ENCODE measurements at places on chromosomes 4 and X.

GRCh38 chr4:8473198-8473919, 32.8 kb downstream of the TRMT44 start:
- DNase-seq, result peak; percentile 8

DNA sequence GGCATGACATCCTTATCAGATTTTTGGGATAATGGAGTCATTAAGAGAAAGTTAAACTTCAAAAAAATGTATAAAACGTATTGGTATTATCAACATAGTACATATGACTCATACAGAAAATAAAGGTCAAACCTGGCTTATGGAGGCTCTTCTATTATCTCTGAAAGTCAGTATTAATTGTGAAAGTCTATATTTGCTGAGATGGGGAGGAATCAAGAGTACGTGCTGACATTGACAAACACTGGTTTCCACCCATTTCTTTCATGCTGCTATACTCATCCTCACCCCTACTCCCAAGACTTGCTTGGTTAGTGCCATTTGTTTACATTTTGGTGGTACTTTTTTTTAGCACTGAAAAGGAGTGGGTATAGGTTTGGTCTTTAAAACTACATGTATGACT, 30.8 kb upstream of the PLA2G12A start:
- DNase-seq, result no peak

DNA sequence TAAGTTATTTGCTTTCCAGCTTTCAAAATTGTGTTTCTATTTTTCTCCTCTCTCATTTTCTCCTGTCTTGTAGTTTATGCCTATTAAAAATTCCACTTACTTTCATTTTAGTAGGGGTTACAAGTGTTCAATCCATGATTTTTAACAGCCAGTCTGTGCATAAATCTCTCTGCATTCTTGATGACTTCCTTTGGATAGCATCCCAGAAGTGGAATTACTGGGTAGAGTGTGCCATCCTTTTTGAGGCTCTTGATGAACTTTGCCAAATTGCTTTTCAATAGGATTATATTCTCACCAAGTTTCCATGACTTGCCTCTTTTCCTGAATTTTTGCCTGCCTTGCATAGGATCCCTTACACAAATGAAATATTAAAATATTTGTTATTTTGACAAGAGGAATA, 58.5 kb downstream of the DIPK2B start:
- DNase-seq, result peak; percentile 2

- DNase-seq, result no peak
Measured at GRCh38 chrX:12463873-12464272, 325.6 kb downstream of the FRMPD4 start.

DNA sequence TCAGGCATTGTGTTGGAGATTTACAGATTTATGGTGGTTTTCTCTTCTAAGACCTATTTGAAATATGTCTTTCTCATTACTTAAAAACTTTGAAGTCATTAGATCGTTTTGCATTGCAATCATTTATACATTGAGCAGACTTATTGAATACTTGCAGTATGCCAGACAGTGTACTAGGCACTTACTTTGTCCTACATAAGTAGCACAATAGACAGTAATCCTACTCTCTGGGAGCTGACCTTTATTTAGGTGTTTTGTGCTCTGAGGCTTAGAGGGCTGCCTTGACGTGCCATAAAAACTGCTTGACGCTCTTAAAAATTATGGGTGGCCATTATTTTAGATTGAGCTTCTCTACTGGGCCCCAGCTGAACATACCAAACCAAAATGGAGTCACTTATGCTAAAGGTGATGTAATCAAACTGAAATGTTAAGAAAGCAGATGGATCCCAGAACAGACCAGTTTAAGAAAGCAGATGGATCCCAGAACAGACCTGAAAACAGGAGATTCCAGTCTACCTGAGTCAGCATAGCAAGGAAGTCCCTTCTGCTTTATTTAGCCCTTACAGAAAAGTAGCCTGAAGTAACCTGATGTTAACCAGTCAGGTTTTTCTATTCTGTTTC, 42.4 kb downstream of the PTTG2 start:
- DNase-seq, result no peak

DNA sequence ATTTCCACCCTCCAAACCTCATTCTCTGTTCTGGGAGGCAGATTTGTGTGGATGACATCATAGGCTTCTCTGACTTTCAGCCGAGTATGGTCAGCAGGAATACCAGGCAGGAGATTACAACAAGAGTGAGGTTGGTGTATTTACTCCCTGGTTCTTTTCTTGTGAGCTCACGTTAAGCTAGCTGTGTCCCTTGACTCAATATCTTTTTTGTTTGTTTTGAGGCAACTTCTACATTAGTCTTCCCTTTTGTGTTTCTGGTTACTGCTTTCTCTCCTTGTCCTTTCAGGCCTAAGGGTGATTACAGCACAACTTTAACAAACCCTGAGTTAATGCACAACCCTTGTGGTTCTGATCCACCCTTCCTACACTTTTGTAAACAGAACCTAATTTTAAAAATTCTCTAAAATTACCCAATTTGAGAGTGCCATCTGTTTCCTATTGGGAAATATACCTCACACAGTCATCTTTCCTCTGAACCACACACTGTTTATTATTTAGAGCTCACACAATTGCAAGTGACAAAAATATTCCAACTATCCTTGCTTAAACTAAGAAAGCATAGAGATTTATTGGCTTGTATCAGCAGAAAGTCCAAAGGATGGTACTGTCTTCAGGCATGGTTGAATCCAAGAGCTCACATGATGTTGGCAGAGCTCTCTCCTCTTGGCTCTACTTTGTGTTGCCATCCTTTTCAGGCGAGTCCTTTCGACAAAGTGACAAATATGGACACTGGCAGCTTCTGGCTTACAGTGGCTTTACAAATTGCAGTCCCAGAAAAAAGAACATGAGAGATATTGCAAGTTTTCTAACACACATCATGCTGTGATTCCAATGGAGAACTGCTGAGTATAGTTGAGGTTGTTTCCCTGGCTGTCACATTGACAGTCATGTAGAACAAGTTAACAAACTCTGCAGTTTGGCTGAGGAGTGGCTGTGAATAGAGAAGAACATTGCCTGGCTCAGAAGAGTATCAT, 150.5 kb upstream of the DDIT4L start:
- DNase-seq, result no peak

DNA sequence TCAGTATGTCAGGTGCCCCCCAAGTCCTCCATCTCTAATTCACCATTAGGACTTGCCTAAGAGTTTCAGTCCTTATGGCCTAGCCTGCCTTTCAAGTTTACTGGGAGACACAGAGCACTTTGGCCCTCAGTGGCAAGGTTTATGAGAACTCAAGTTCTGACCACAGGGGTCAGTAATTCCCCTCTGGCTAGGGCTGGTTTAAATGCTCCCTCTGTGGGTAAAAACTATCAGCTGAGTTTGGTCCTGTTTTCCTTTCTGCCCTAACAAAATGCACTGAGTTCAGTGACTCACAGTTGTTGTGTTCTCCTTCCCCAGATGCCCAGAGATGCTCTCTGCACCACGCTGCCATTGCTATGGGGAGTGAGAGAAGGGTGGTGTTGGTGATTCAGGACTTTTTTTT, 163.2 kb downstream of the RELL1 start:
- DNase-seq, result no peak

GRCh38 chrX:14590216-14590615, 60.9 kb downstream of the GLRA2 start:
- peak; percentile 48 for DNase-seq

- no peak for DNase-seq
Measured at GRCh38 chr4:114046331-114046730, 66.9 kb upstream of the ARSJ start.

- no peak for DNase-seq
Measured at GRCh38 chr4:78707268-78707667, 68.9 kb upstream of the BMP2K start.

DNA sequence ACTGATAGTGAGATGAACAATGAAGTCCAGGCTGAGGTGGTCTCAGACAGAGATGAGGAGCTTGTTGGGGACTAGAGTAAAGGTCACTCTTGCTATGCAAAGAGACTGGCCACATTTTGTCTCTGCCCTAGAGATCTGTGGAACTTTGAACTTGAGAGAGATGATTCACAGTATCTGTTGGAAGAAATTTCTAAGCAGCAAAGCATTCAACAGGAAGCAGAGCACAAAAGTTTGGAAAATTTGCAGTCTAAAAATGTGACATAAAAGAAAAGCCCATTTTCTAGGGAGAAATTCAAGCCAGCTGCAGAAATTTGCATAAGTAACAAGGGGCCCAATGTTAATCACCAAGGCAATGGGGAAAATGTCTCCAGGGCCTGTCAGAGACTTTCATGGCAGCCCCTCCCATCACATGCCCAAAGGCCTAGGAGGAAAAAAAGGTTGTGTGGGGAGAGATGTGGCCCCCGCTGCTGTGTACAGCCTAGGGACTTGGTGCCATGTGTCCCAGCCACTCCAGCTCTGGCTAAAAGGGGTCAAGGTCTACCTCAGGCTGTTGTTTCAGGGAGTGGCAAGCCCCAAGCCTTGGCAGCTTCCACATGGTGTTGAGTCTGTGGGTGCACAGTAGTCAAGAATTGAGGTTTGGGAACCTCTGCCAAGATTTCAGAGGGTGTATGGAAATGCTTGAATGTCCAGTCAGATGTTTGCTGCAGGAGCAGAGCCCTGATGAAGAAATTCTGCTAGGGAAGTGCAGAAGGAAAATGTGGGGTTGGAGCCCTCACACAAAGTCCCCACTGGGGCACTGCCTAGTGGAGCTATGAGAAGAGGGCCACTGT, 262.8 kb downstream of the DKK2 start:
- DNase-seq, result peak; percentile 64

DNA sequence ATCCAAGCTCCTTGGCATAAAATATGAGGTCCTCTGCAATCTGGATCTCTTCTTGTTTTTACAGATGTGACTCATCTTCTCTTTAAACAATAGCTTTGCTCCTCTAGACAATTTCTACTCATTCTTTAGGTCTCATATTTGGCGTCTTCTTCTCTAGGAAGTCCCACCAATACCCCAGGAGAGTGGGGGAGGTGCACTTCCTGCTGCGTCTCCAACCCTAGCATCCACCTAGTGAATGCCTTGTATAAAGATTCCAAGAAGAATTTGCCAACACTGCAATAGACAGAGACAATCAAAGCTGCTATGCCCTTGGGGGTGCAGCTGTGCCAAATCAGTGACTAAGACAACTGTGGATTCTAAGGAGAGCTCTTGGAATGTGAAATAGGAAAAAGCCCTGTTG, 45.7 kb upstream of the SLC10A7 start:
- DNase-seq, result peak; percentile 26

GRCh38 chr4:52751487-52751911, 274 bp upstream of the ERVMER34-1 start:
- peak; percentile 13 for DNase-seq

DNA sequence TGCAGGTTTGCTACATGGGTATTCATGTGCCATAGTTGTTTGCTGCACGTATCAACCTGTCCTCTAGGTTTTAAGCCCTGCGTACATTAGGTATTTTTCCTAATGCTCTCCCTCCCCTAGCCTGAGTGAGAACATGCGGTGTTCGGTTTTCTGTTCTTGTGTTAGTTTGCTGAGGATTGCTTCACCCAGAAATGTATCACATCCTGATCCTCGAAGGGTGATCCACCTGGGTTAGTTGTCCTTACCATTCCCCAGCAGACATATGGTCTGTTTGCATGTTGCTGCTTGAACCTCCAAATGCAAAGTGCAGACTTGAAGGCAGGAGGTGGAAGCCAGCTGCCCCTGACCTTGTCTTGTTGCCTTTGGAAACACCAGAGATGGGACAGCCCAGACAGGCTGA, 161.5 kb upstream of the WDR1 start:
- DNase-seq, result no peak

DNA sequence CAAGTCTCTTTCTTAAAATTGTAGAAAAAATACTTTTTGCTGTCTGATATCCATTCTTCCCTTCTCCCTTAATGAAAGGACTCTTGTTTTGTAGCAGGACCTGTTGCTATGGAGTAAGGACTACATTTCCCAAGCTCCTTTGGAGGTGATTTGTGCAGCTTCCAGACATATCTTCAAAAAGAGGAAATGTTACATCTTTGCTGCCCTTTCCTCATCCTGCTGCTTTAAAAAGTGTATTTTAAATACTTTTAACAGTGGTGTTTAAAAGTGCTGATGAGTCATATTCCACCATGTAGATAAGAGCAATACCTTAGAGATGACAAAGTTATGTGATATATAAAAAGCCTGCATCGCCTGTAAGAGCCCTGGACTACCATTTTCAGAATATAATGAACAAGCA, 98.7 kb downstream of the CFAP299 start:
- peak; percentile 12 for DNase-seq

GRCh38 chr4:176376032-176376614, 56.4 kb downstream of the SPCS3 start:
- peak; percentile 26 for DNase-seq

- DNase-seq, result no peak
Measured at GRCh38 chr4:41712425-41712824, 36.1 kb downstream of the PHOX2B start.

DNA sequence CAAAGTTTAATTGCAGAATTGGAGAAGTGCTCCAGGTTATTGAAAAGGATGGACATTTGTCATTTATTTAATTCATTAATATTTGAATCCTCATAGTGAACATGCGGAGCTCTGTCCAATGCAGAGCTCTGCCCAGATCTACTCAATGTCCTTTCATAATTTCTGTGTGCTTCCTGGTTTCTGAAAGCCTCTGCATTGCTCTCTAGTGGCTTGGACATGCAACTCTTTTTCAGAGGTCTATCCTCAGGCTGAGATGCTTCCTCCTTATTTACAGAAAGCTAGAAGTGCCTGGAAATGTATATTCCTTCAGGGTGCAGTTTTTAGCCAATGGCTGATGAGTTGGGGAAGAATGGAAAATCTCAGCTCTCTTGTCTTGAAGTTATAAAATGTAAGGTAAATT, 786.1 kb upstream of the AADAT start:
- DNase-seq, result no peak

GRCh38 chr4:126954537-126955291, 678.0 kb upstream of the INTU start:
- DNase-seq, result peak; percentile 60

DNA sequence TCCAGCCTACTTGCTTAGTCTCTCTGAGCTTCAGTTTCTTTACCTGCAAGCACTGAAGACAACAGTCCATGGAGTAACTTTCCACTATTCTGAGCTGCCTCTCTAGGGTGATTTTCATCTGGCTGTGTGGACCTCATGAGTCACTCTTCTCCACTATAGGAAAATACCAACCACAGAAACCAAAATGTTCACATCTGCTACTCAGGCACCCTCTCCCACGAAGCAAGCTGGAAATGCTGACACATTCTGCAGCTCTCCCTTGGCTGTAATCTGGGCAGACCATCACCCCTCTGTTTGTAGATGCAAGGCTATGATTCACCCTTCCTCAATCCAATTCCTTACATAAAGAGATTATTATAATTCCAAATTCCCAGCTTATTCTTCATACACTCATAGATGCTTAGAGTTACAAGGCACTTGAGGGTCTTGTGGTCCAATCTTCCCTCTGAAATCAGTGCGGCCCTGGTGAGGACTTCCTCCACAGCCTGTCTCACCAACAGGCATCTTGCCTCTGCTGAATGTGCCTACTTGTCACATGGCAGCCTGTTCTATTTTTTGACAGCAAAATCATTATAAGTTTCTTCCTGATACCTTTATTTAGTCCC, 97.0 kb upstream of the LNX1 start:
- DNase-seq, result peak; percentile 100

DNA sequence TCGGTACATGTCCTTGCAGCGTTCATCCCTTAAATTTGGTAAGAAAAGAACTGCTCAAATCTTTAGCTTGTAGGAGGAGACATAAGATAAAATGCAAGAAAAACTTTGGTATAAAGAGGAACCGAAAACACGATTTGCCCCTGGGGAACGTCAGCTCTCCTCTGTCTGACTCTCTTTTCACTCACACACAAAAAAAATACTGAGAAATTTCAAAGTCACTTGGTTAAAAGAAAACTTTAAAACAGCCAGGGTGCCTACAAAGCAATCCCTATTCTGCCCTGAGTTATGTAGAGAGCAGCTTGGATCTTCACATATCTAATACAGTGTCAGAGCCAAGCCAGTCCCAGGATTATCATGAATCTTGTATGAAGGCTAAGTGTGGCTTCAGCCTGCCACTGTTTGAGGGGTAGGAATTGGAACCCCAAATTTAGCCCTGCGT, 248.5 kb upstream of the CXXC4 start:
- no peak for DNase-seq
